ENCODE measurements at places on chromosomes 3 and 15.

DNA sequence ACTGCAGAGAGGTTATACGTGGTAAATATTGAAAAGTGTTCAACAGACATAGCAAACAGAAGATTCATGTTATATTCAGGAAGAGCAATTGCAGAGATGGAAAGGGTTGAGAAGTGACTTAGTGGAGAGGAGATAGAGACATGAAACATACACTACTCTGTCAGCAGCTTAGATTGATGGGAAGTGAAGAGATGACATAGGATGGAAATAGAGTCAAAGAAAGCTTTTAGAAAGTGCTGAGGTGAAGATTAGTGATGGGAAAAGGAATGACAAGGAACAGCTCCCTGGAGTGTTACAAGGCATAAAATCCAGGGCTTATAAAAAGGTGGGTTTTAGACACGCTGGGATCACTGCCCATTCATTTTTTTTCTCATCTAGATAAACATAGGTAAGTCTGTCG, 17.2 kb upstream of the GOLIM4 start:
- no peak for DNase-seq

- DNase-seq: no peak
Measured at GRCh38 chr3:196097373-196098154, 15.7 kb upstream of the TFRC start.

DNA sequence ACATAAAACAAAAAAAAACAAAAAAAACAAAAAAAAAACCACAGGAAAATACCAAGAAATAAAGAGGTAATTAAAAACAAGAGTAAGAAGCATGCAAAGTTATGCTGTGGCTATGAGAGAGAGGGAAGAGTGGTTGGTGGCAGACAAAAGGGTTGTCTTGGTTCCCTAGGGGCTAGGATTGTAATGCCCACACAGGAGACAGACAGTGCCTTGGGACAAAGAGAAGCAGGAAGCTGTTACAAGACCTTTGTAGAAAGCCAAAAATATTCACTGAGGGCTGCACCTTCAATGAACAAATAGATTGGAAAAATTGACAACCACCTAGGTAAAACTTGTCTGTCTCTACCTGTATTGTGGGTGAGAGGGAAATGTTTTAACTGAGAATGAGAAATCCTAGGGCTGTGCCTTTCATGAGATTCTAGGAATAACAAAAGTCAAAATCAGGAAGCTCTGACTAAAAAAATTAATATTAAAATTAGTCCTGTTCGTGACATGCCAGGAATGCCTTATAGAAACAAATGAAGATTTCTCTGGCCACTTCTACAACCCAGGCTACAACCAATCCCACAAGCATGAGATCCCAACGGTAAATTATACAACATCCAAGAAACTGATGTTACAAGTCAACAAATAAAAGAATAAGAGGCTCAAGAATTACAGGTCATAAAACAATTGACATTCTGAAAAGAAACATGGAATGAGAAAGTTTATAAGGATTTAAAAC, 45.0 kb upstream of the PRICKLE2 start:
- no peak for DNase-seq

- DNase-seq: no peak
Measured at GRCh38 chr3:153625506-153625905, 463.5 kb downstream of the RAP2B start.

DNA sequence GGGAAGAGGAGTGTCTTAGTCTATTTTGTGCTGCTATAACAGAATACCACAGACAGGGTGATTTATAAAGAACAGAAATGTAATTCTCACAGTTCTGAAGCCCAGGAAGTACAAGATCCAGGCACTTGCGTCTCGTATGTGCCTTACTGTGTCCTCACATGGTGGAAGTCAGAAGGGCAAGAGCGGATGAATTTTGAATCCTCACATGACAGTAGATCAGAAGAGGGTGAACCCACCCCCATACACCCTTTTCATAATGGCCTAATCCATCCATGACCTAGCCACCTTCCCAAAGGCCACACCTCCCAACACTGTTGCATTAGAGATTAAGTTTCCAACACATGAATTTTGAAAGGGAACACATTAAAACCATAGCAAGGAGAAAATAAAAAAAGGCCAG, 18.7 kb upstream of the ANXA2 start:
- no peak for DNase-seq

GRCh38 chr3:66039590-66039887, 821 bp upstream of the MAGI1 start:
- DNase-seq: peak; percentile 40

GRCh38 chr3:48630833-48631232, 4.4 kb downstream of the SLC26A6 start:
- no peak for DNase-seq

Data from fibroblast of pulmonary artery (primary cell).